NCI-H510A (cell line): ENCODE measurements at places on chromosomes 1 and 21.
A peak's percentile ranks its signal among the peaks of the same experiment; 100 is the strongest.

DNA sequence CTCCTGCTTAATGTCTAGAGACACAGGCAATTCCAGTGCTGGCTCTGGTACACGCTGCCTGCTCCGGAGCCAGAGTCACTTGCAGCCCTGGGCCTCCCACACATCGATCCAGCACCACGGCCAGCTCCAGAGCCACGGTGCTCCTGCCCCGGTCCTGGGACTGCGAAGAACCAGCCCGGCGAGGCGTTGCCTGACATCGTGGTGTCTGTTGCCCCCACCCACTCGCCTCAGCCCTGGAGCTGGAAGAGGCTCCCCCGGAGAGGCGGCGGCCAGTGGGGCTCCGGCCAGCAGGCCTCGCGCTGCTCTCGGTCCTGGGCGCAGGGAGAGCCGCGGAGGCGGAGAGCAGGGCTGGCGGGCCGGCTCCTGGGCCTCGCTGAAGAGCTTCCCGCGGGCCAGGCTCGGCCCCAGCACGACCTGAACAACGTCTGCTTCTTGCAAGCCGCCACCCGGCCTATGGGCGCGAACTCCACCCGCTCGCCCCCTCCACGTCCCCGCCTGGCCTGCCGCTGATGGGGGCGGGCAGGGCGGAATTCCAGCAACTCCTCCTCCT lies 364.8 kb downstream of the CEP170 start:
- DNase-seq = peak; percentile 15

DNA sequence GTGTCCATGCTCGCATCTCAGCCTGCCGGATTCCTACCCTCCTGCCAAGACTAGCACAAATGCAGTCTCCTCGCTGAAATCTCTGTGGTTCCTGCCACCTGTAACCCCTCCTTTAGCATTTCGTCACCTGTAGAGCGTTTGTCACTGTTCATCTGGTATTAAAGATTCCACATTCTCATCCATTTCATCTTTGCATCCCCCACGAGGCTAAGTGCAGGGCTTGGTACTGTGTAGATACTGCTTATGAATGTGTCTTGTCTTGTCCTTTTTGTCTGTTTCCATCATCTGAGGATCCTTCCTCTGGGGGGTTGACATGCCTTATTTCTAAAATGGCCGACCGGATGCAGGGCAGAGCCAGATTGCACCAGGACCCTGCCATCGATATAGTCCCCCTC lies 53.7 kb upstream of the DNAJC6 start:
- no peak for DNase-seq

DNA sequence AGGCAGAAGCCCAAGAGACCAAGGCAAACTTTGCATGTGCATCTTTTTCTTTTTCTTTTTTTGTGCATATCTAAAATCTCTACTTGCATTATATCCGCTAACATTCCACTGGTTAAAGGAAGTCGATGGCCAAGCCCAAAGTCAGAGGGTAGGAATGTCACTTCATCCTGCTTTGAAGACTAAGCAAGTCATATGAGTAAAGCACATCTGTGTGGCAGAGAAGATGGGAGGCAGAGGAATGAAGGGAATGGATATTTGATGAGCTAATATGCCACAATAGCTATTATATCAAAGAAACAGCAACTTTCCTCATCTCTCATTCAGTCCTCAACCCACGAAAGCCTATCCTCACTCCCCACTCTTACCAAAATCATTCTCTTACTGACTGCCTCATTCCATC lies 59.3 kb downstream of the RNF220 start:
- DNase-seq = no peak

GRCh38 chr21:29453511-29453910 lies 154.8 kb downstream of the BACH1 start:
- DNase-seq = no peak

DNA sequence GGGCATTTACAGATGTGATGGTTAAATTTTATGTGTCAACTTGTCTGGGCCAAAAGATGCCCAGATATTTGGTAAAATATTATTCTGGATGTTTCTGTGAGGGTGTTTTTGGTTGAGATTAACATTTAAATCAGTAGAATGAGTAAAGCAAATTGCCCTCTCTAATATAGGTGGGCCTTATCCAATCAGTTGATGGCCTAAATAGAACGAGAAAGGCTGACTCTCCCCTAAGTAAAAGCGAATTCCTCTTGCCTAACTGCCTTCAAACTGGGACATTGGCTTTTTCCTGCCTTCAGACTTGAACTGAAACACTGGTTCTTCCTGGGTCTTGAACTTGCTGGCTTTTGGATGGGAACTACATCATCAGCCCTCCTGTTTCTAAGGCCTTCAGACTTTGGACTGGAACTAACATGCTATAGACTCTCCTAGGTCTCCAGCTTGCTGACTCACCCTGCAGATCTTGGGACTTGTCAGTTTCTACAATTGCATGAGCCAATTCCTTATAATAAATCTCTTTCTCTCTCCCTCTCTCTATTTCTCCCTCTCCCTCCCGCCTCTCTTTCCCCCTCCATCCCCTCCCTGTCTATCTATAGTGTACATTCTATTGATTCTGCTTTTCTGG lies 10.2 kb upstream of the NAV1 start:
- DNase-seq = no peak

DNA sequence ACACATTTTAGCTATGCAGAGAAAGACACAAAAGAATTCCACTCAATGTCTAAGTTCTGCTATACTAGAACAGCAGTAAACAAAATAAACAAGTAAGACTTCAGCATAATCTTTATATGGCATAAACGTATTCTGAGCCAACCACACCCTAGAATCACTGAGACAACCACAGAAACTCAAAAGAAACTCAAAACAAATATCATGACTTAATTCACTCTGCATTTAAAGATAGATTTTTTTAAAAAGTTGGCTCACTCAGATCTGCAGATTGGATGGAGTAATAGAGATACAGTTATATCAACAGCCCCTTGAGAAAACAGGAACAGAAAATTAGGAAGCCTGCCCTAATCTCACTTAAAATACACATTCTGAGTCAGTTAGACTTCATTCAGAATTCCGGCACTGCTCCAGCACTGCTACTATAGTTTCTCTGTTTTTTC lies 95.0 kb downstream of the COL24A1 start:
- no peak for DNase-seq

GRCh38 chr1:9013819-9014218 lies 12.4 kb downstream of the SLC2A7 start:
- DNase-seq = no peak

DNA sequence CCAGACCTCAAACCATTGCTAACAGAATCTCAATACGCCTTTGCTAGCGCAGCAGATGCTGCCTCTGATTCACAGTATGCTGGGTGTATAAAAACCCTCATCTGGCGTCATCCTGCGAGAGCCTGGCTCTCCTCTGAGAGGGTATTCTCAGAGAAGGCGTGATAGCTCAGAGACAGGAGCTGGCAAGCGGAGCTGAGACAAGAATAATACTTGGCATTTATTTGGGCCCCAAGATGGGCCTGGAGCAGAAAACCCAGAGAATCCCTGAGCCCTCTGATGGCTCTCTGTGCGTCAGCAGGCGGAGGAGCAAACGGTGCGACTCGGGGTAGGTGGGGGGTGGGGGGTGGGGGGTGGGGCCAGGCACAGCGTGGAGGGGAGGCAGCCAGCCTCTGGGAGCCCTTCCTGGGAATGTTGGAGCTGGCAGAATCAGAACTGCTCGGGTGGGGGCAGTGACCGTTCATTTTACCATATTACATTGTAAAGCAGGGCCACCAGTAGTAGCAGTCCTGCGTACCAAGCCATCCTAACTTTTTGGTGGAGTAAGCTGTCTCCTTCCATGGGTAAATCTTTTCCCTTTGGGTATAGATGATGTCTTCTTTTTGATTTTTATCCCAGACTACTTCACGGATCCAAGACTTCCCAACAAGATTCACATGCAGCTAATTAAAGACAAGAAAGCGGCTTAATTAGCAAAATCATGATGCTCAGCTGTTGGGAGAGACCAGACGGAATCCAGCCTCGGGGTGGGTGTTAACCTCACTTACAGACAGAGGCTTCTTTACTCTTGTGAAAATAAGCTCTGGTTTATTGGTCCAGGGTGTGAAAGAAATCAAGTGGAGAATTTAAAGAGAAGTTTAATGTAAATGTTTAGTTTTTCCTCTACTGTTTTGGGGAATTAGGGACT lies 7.1 kb downstream of the RIIAD1 start:
- DNase-seq = no peak

- no peak for DNase-seq
These were observed 9.3 kb upstream of the DPYD start for GRCh38 chr1:97929874-97930851.

- no peak for DNase-seq
These were observed 34.6 kb downstream of the SNX7 start for GRCh38 chr1:98696077-98696476.

GRCh38 chr1:66571789-66572188 lies 37.8 kb downstream of the SGIP1 start:
- DNase-seq = no peak

GRCh38 chr1:116375887-116376728 lies 3.1 kb downstream of the ATP1A1 start:
- peak; percentile 14 for DNase-seq

GRCh38 chr1:59020151-59020997 lies 236.5 kb upstream of the JUN start:
- no peak for DNase-seq

DNA sequence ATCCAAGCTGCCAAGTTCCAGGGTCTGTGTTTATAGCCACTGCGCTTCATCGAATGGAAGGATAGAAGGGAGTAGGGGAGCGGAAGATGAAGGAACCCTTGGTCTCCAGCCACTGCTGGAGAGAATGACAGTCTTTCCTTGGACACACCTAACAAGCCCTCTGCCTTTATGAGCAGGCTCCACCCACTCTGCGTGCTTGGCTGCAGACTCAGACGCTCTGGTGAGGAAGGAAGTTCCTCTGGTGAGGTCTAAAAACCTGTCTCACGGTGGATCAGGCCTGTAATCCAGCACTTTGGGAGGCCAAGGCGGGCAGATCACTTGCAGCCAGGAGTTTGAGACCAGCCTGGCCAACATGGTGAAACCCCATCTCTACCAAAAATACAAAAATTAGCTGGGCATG lies 55.4 kb downstream of the MATN1 start:
- no peak for DNase-seq

DNA sequence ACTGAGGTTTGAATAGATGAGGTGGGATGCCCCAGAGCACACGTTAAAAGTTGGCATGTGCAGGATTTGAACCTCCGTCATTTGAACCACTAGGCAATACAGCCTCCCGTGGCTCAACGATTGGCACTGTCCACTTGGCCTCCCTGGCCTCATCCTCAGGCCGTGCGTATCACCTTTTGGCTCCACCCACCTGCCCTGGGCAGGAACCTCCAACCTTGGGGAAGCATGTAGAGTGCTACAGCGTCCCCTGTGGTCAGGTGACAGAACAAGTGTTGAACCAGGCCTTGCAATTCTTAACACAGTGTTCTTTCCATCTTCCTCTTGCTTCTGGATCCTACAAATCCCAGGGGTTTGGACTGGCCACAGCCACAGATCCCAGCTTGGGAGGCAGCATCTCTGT lies 112.6 kb downstream of the PAX7 start:
- DNase-seq = no peak

DNA sequence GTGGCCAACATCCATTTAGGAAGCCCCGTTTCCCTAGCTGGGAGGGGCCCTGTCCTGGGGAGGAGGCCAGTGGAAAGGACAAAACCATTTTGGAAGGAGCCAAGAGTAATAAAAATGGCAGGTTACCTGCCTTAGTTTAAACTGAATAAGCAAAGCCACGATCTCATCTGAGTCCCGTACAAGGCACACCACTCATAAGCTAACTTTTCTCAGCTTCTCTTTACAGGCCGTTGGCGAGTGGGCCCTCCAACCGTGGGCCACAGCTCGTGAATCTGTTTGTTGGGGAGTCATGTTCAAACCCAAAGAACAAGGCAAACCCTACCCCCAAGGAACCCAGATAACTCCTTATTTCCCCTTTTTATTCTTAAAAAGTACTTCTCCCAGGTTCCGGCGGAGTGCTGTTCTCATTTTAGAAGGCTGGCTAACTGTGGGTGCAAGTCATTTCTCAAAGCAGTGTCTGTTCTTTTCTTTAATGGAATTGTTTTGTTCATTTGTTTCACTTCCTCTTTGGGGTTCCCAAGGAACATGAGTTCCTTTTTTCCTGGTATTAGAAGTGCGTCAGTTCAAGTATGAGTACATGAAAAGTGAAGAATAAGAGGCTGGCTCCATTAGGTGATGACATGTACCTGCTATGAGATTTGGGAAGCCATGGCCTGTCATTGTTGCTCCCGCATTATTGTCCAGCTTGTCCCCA lies 89.0 kb downstream of the PSMG1 start:
- DNase-seq = no peak

GRCh38 chr1:208298593-208299269 lies 54.5 kb upstream of the PLXNA2 start:
- peak; percentile 51 for DNase-seq

DNA sequence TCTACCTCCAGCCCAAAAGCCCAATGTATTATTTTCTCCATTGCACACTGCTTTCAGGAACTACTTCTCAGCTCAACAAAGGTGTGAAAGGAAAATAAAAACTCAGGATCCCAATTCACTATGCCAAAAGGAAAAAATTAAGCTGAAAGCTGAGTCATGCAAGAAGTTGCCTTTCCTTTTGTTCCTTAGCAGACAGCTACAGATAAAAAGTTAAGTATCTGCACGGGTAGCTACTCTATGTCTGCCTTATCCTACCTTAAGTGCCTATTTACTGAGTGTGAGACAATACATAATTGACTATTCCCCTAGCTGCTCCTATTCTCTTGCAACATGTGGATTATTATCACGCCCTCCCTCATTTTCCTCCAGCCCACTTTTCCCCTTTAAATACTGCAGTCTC lies 84.1 kb downstream of the ADCY10 start:
- no peak for DNase-seq

- no peak for DNase-seq
These were observed 19.7 kb downstream of the ENSA start for GRCh38 chr1:150609732-150610131.

GRCh38 chr21:30579346-30579745 lies 10.9 kb downstream of the KRTAP22-2 start:
- no peak for DNase-seq

- DNase-seq = peak; percentile 78
These were observed 120.6 kb downstream of the SPSB1 start for GRCh38 chr1:9413071-9413876.

DNA sequence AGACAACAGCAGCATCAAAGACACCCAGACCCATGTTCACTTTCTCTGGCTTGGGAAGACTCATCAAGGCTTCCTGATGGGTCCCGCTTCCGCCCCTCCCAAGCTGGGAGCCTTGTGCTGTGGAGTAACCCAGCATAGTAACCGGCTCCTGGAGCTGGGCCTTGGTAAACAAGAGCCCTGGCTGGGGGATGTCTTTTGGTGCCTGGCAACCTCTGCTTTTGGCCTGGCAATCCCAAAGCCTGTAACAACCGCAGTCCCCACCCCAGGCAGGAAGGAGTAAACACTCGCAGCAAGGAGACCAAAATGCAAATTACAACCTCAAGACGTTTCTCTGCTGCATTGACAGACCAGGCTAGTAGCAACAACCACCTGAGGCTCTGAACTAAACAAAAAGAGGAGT lies 16.9 kb upstream of the THRAP3 start:
- DNase-seq = no peak

- no peak for DNase-seq
These were observed 525.5 kb downstream of the MATN1 start for GRCh38 chr1:30197639-30198450.
